ENCODE measurements at places on chromosomes 7 and 10. TPM values are rescaled to one million over a fixed set of nuclear protein-coding genes. Genes with fewer than 3 reads are reported as not detected.

The LRRC4 gene
- under 0.01 TPM for total RNA-seq

The SFRP4 gene
- under 0.01 TPM for total RNA-seq

The ZNF804B gene
- total RNA-seq, result not detected

The OR6V1 gene
- total RNA-seq, result not detected

The MGAM2 gene
- not detected for total RNA-seq

The CALCR gene
- total RNA-seq, result not detected

The ANKRD1 gene
- not detected for total RNA-seq

The GOLGA7B gene
- under 0.01 TPM for total RNA-seq

The PILRA gene
- 0.39 TPM for total RNA-seq

The ZNF3 gene
- 17.3 TPM for total RNA-seq

The OR9A4 gene
- total RNA-seq, result not detected

The TMEM270 gene
- not detected for total RNA-seq

The SLC16A12 gene
- under 0.01 TPM for total RNA-seq

The MACROH2A2 gene
- total RNA-seq, result 4.3 TPM

The VWA2 gene
- total RNA-seq, result under 0.01 TPM

The BEND7 gene
- total RNA-seq, result 1.5 TPM

The ZNF467 gene
- 0.20 TPM for total RNA-seq

The INHBA gene
- total RNA-seq, result 2.5 TPM

The AMZ1 gene
- total RNA-seq, result under 0.01 TPM

The SEMA3E gene
- total RNA-seq, result 1.5 TPM

The TEX36 gene
- not detected for total RNA-seq

The CCL24 gene
- total RNA-seq, result not detected

The TAS2R3 gene
- total RNA-seq, result 1.8 TPM

The TMEM140 gene
- total RNA-seq, result 3.9 TPM

The SLC26A5 gene
- not detected for total RNA-seq

The HMX3 gene
- not detected for total RNA-seq
